ENCODE measurements at places on chromosomes 2 and 18.

- DNase-seq, result no peak
Measured at GRCh38 chr2:152183401-152184073, 8.0 kb upstream of the STAM2 start.

- no peak for DNase-seq
Measured at GRCh38 chr2:191499874-191500565, 177.9 kb upstream of the NABP1 start.

- DNase-seq, result no peak
Measured at GRCh38 chr2:148507970-148508369, 136.6 kb upstream of the EPC2 start.

- no peak for DNase-seq
Measured at GRCh38 chr2:232542715-232543467, 3.4 kb downstream of the CHRNG start.

DNA sequence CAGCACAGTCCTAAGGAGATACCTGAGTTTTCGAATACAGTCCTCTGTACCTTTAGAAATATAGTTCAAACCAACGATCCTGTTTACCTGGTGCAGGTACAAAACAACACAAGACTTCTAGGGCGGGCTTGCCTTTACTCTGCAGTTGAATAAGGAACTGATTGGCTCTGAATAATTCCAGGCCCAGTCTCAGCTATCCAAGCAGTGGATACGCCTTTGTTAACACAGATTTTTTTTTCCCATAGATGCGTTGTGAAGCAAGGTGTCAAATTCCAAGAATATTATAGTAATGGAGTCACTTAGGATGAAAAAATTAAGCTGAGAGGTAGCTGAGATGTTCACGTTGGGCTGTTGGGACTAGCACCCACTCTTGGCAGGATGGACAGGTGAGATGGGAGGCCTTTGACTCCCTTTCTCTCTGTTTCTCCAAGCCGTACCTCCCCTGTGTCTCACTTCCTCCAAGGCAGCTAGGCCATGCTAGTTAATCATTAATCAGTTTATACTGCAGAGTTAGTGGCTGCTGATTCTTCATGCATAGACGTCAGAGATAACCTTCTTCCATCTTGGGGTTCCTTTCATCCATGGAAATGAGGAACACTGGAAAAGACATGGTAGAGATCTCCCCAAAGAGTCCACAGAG, 380.8 kb upstream of the ACVR2A start:
- DNase-seq, result no peak

GRCh38 chr18:39350945-39351344, 1785.3 kb upstream of the CELF4 start:
- DNase-seq, result no peak

- DNase-seq, result no peak
Measured at GRCh38 chr2:23350041-23350791, 34.8 kb upstream of the KLHL29 start.

DNA sequence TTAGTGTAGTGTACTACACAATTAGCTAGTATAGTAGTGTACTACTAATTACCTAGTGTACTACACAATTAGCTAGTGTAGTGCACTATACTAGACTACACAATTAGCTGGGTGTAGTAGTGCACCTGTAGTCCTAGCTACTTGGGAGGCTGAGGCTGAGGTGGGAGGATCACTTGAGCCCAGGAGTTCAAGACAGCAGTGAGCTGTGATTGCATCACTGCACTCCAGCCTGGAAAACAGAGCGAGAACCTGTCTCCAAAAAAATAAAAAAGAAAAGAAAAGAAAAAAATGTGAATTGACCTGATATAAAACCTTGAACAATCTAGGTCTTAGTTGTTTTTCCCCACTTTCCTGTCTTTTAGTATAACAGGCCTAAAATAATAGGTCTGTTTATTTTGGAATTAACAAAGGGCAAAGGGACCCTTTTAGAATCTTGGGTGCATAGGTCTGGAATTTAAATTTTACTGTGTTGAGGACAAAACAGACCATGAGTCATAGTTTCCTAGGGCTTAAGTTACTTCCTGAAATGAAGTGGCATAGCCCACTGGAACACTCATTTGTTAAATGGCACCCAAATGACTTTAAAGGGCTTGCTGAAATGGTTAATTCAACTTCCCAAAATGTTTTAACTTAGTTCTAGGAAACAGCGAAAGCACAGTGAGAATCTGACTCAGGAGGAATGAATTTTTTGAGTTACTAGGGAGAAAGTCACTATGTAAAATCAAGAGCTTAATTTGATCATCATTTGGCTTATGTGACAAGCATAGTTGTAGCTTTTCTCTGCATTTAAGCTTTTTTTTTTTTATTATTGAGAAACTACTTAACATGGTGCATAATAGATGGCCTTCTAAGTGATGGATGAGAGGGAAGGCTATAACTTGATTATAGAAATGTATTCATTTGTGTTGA, 50.7 kb upstream of the ARL5A start:
- peak; percentile 58 for DNase-seq

All from bronchial epithelial cell (primary cell).